EH (cell line): ENCODE measurements at places on chromosomes 4 and X.

DNA sequence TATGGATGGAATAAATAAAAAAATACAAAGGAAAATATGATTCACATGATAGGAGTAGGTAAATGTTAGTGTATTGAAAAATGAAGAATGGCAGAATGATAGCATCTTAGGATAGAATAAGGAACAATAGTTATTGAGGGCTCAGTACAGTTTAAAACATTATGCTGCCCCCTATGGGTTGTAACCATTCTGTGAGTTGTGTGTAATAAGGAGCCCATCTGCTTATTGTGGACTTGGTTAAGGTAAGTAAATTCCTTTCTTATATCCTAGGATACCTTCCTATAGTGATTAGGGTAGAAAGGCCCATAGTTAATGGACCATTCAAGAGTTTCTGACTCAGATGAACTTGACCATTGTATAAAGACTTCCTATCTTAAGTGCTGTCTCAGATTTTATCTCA, 195.8 kb downstream of the PDHA2 start:
- no peak for DNase-seq

- DNase-seq: peak; percentile 84
These were observed at the start of gene HSD17B10 for GRCh38 chrX:53433651-53434639. Gene HSD17B10, minus strand, starts transcription at chrX:53434370. Its CDS starts 25 bp downstream, at chrX:53434345.

- no peak for DNase-seq
These were observed 51.3 kb downstream of the RNF150 start for GRCh38 chr4:141081921-141082395.

DNA sequence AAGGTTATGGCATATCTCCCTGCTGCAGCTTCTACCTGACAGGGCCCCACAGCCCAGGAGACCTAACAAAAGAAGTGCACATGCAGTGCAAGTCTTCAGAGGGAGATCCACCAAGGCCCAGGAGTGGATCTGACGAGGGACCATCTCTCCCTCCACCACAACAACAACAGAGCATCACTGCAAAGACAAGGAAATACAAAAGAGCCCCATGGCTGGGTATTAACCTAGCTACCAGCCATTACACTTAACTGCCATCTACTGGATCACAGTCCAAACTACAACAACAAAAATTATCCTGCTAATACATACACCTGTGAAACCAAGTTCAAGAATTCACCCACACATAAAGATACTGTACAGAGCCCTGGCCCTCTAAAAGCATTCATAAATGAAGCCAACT, 280.2 kb upstream of the SLC7A11 start:
- peak; percentile 58 for DNase-seq

GRCh38 chr4:73945140-73945539, 36.7 kb downstream of the PF4 start:
- DNase-seq: no peak

GRCh38 chr4:41009411-41009810, 204.9 kb downstream of the APBB2 start:
- DNase-seq: peak; percentile 79

DNA sequence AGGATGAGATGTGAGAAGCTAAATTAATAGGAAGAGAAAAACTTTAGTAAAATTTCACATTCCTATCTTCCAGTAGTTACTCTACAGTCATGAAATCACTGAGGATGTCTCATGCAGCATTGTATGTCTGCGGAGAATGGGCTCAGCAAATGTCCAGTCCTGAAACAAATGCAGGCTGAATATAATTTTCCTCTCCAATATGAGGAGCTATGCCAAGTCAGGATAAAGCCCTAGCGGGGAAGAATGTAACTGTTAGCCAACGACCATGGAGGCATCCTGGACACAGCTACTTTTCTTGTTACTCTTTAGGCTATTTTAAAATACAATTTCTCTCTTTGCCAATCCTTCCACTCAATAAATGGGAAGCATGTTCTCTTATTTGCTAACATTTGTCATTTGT, 127.7 kb downstream of the PRKX start:
- no peak for DNase-seq
